COLO829 (cell line): ENCODE measurements at places on chromosomes 4 and X.
A peak's percentile ranks its signal among the peaks of the same experiment; 100 is the strongest.

DNA sequence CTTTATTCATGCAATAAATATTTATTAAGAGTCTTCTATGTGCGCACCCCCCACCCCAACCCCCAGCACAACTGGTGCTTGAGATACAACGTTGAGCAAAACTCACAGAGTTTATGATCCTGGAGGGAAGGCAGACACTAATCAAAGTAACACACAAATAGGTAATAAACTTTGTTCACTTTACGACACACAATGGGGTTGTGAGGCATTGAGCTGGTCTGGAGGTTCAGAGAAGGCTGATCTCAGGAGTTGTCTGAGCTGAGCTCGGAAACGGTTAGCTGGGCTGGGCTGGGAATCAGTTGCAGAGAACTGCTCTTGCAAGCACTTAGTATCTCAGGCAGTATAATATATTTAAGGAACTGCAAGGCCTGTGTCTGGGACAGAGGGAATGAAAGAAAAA is 238.5 kb downstream of the SCFD2 start:
- DNase-seq: no peak

- no peak for DNase-seq
Observed at GRCh38 chr4:175790083-175790482, 22.0 kb downstream of the GPM6A start.

- no peak for DNase-seq
Observed at GRCh38 chr4:151143162-151143561, 43.7 kb downstream of the RPS3A start.

GRCh38 chr4:168656055-168656660 is 159.3 kb downstream of the PALLD start:
- peak; percentile 28 for DNase-seq

- no peak for DNase-seq
Observed at GRCh38 chr4:41177016-41177415, 37.3 kb downstream of the APBB2 start.

DNA sequence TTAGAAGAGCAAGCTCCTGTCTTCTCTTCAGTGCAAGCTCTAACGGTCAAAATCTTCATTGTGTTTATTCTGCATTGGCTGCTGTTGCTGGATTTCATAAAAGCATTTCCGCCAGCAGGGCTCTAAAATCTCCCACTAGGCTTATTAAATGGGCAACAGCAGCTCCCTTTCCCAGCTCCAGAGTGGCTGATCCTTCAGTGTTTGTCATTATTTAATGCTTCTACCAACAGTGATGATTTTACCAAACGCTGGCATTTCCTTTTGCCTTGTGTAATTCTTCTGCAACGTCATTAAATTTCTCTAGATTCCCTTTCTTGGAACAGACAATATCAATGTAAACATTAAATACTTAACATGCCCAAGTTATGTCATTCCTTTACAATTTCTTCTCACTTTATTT is 20.1 kb downstream of the SLC7A11 start:
- no peak for DNase-seq

DNA sequence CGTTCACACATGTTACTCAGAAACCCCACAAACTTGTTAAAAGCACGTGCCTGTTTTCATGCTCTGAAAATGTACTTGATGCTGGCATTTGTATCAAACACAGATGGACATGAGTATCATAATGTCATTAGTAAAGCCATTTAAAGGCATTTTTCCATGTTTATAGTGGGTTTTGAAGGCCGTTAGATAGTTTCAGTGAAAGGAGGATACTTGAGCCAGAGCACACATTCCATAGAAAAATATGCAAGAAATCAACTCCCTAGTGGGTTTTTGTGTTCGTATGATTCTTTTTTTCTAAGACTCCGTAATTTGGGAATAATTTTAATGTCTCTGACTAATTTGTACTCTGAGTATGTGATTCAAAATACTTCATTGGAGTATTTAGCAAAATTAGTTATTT is 216.2 kb upstream of the BMP3 start:
- no peak for DNase-seq

GRCh38 chr4:17187003-17187402 is 288.6 kb upstream of the LDB2 start:
- DNase-seq: no peak
